ENCODE measurements at places on chromosomes 3 and 15.
A peak's percentile ranks its signal among the peaks of the same experiment; 100 is the strongest.

DNA sequence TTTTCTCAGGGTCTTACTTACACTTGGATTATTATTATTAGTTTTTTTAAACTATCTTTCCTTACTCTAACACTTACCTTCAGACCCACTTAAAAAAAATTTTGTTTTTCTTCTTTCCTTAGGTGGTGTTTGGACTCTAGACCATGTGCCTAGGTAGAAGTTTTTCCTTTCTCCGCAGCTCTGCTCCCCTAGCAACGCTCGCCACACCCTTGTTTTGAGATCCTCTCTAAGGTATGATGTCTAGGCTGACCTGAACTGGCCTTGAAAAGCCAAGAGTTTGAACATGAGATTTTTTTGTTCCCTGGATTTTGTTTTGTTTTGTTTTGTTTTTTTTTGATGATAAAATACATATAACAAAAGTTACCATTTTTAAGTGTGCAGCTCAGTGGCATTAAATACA, 16.2 kb downstream of the ZNF592 start:
- no peak for DNase-seq

- no peak for DNase-seq
Measured at GRCh38 chr3:72680766-72681165, 167.5 kb downstream of the SHQ1 start.

GRCh38 chr3:106119614-106120082, 250.8 kb upstream of the CBLB start:
- DNase-seq: no peak

GRCh38 chr3:164730815-164731360, 347.4 kb downstream of the SI start:
- no peak for DNase-seq

DNA sequence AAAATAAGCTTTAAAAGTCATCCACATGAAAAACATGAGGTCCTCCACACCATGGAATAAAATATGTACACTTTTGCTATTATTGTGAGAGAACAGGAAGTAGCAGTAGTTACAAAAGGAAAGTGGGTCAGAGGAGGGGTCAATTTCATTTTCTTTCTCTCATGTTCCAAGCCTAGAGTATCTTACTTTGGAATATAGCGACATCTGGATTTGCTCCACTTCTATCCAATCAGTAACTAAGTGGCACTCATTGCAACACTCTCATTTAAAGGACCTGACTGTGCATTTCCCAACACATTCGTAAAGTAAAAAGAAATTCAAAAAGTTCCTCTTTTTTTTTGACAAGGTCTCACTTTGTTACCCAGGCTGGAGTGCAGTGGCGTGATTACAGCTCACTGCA, 637.3 kb downstream of the TUSC7 start:
- DNase-seq: no peak

GRCh38 chr3:72015463-72015862, 230.5 kb upstream of the PROK2 start:
- no peak for DNase-seq

GRCh38 chr3:32557640-32558352, 12.9 kb downstream of the DYNC1LI1 start:
- no peak for DNase-seq

GRCh38 chr3:29281094-29281343, 148 bp downstream of the RBMS3 start:
- DNase-seq: no peak

DNA sequence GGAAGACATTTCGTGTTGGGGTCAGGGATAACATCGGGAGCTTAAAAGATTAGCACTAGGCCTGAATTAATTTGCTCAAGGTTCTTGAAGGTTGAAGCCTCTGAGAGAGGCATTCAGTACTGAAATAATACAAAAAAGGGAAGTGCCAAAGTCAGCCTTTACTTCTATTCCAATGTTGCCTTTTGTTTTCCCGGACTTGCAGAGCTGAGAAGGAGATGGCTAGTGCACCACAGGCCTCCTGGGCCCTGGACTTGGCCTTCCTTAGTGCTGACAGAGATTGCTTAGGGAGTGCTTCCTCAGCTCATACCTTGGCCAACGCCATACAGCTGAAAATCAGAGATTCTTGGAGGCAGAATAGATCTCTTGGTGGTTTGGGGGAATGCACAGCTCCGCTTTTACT, 333.6 kb upstream of the TBL1XR1 start:
- DNase-seq: no peak

DNA sequence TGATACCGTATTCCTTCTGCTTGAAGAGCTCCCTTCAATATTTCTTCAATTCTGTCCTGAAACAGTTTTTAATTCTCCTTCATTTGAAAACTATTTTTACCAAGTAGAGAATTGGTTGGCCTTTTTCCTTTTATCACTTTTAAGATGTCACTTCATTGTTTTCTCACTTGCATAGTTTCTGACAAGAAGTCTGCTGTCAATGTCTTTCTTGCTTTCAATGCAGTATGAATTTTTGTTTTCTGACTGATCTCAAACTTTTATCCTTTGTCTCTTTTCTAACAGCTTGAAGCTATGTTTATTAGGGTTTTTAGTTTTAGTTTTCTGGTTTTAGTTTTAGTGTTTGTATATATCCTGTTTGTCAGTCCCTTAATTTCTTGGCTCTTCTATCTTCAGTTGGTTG, 364.8 kb upstream of the TPRG1 start:
- no peak for DNase-seq

DNA sequence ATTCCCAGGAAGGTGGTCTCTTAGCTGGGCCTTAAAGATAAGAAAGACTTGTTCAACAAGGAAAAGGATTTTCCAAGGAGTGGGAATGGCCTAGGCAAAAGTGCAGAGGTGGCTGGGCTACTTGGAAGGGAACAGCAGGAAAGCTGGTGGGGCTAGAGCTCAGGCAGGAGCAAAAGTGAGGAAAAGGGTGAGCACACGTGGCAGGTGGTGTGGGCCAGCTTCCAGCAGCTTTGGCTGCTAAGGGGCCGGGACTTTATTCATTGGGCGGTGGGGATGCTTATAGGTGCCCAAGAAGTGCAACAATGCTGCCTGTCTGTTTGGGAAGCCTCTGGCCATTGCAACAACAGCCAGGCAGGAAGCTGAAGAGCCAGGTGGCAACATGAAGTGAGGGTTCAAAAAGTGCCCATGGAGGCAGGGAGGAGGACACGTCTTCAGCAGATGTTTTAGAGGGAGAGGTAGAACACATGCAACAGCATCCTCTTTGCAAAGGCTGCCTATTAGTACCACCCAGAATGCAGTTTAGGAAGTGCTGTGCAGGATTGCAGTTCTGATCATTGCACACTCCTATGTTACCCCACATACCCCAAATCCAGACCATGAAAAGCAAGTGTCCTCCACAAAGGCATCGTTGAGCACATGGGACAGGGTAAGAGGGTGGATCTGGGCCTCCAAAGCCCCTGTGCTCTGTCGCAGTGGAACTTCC, 13.8 kb downstream of the ALDH1A3 start:
- no peak for DNase-seq

DNA sequence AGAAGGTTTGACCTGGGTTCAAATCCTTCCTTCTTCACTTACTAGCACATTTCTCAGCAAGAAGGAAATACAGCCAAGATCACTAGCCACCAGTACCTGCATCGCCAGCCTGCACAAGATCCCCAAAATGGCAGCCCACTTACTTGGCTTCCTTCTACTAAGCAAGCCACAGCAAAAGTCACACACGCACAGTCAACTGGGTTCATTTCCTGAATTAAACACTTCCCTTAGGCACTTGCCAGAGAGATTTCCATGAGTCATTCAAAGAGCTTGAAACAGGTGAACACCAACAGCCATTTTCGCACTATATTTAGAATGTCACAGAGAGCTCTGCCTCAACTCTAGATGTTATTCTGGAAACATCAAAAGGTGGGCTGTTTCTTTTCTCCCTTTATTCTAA, 42.6 kb downstream of the MGLL start:
- no peak for DNase-seq

- no peak for DNase-seq
Measured at GRCh38 chr3:127421943-127422662, 134.3 kb upstream of the PRR20G start.

- no peak for DNase-seq
Measured at GRCh38 chr15:55698653-55699052, 44.3 kb downstream of the PRTG start.

DNA sequence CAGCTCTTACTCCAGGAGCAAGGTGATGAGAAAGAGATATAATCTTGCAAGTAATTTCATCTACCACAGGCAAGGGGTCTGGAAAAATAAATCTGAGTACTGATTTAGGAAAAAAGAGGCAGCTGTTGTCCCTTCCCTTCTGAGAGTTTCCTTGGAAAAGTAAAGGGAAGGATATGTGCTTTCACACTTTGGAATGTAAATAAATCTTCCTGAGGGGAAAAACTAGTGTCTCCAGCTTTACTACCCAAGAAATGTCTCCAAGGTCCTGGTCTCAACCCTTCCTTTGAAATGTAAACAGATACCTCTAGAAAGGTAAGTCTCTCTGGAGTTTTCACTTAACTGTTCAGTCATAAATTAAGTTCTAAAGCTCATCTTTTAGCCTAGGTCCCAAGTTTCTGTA, 102.6 kb downstream of the DPH6 start:
- no peak for DNase-seq

DNA sequence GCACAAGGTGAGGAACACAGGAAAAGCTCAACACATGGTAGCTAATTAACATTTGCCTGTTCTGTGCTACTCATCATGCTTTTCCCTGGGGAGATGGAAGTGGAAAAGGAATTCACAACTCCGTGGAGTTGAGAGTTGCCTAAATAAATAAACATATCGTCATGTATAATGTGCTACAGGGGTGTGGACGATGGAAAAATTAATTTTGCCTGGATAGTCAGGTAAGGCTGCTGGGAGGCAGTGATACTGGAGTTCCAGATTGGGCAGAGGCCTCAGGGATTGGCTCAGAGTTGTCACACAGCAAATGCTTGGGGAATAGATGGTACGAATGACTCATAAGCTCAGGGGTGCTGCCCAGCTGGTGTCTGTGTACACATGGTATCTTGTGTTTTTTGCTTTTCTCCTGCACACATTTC, 3.1 kb upstream of the ABHD6 start:
- DNase-seq: no peak

GRCh38 chr3:183697123-183697609, 431 bp upstream of the YEATS2 start:
- DNase-seq: no peak

GRCh38 chr3:97968376-97968775, 3.9 kb downstream of the RIOX2 start:
- no peak for DNase-seq

GRCh38 chr3:28286595-28286994, 45.2 kb downstream of the CMC1 start:
- peak; percentile 3 for DNase-seq

DNA sequence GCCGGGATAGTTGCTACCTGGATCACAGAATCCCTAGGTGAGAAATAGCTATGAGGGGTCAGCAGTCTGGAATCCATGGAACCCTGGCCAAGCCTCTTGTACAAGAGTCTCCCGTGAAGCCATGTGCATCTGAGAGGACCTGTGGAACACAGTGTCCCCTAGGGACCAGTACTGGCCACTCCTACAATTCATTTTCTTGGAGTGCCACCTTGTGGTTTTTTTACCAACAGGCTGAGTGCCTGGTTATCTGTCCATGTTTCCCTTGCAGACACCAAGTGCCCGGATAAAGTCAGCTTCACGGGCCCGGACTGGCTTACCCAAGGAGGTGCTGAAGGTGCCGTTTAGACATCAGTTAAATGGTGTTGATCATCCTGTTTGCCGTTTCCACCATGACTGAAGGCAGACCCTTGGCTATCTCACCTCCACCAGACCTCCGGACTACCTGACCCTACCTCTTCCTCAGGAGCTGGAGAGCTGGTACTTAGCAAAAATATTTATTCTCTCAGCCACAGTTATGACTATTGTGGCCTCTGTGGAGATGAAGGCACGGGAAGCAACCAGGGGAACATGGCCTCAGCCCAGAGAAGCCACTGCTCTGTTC, 93.9 kb downstream of the RBPMS2 start:
- peak; percentile 52 for DNase-seq

DNA sequence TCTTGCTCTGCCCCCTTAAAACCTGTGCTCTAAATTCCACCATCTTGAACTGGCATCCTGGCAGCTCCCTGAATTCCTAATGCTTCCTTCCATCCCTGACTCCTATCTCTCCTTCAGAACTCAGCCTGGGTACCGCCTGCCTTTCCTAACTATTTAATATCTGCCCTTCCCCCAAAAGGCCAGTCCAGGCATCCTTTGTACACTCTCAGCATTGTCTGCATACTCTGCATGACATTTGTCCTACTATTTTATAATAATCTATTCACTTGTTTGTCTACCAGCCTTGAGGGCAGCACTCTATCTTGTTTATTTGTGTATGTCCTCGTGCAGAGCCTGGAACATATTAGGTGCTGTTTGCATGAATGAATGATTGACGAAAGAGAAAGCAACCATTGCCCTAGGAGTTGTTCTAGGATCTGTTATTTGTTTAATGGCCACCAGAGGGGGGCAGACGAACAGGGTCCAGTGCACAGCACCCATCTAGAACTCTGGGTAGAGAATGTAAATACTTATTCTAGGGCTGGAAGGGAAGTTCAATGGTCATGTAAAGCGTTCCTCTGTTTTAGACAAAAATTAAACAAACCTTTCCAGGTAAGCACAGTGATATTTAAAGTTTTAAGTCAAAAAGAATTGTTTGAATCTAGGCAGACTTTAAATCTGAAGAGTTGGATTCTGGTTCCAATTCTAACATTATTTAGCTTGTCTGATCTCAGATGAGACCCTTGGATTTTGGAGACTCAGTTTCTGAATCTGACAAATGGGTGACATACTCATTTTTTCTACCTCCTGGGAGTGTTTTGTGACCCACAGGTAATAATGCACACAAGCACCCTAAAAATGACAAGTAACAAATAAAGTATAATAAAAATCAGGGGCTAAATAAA, 125.8 kb upstream of the GALNT15 start:
- DNase-seq: peak; percentile 33

GRCh38 chr3:178672275-178672674, 136.0 kb downstream of the KCNMB2 start:
- no peak for DNase-seq

DNA sequence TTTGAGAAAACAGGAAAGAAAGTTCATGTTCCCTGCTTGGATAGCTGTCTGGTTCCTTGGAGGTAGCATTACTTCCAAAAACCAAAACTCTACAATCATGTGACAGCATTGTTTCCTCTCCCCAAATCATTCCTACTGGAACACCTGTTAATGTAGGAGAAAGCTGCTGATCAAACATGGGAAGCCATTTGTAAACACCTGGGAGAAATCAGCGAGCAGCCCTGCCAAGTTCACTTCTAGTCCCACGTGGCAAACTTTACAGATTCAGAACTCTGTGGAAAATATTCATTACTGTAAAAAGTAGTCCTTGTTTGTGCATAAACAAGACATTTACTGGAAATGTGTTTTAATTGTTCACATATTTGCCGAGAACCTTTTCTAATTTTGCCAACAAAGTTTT, 275.5 kb upstream of the AZI2 start:
- no peak for DNase-seq

GRCh38 chr3:24254649-24255048, 240.0 kb downstream of the THRB start:
- DNase-seq: no peak

GRCh38 chr3:186497608-186498007, 46.6 kb downstream of the CRYGS start:
- no peak for DNase-seq

DNA sequence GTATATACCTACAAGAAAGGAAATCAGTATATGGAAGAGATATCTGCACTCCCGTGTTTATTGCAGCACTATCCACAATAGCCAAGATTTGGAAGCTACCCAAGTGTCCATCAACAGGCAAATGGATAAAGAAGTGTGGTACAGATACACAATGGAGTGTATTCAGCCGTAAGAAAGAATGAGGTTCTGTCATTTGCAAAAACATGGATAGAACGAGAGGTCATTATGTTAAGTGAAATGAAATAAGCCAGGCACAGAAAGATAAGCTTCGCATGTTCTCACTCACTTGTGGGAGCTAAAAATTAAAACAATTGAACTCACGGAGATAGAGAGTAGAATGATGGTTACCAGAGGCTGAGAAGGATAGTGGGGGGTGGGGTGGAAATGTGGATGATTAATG, 53.1 kb downstream of the FAM81A start:
- DNase-seq: no peak

Measured in hematopoietic multipotent progenitor cell treated with erythropoietin and hydrocortisone succinate and interleukin-3 and kit ligand, for 15 days (in vitro differentiated cells).